ENCODE measurements at places on chromosomes 6 and 20. TPM values are rescaled to one million over a fixed set of nuclear protein-coding genes. Genes with fewer than 3 reads are reported as not detected.

- no peak for DNase-seq
These were observed 59.9 kb upstream of the TINAG start for GRCh38 chr6:54248319-54248718.

Gene CRISP3
- not detected for polyA plus RNA-seq

GRCh38 chr20:49281059-49281912, 3.4 kb upstream of the ZNFX1 start:
- DNase-seq, result no peak

Gene SAMD10
- polyA plus RNA-seq, result 11.0 TPM

DNA sequence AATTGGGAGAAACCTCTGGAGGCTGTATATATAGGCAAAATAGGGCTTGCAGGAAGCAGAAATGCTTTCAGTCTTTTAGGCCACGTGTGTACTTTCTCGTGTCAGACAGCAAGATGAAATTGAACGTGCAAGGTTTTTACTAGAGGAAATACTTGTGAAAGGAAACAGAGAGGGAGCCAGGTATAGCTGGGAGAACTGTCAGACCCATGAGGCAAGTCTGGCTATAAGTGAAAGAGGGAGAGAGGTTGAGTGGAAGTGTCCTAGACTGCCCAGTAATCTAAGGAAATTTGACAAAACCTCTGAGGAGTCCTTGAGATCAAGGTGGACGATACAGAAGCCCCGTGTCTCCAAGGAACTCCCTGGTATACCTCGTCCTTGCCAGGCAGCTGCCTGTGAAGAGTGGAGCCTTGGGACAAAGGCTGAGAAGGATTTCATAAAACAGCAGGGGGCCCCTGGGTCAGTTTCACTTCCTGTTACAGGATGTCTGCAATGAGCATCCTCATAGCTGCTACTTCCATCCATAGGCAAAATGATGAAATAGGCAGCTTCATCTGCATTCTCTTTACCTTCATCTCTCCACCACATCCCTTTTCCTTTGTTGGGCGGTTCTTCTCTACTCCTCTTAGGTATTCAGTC, 114.4 kb upstream of the MAP3K7 start:
- peak; percentile 4 for DNase-seq

GRCh38 chr6:167115054-167115453, 7.8 kb upstream of the CCR6 start:
- DNase-seq, result peak; percentile 62

DNA sequence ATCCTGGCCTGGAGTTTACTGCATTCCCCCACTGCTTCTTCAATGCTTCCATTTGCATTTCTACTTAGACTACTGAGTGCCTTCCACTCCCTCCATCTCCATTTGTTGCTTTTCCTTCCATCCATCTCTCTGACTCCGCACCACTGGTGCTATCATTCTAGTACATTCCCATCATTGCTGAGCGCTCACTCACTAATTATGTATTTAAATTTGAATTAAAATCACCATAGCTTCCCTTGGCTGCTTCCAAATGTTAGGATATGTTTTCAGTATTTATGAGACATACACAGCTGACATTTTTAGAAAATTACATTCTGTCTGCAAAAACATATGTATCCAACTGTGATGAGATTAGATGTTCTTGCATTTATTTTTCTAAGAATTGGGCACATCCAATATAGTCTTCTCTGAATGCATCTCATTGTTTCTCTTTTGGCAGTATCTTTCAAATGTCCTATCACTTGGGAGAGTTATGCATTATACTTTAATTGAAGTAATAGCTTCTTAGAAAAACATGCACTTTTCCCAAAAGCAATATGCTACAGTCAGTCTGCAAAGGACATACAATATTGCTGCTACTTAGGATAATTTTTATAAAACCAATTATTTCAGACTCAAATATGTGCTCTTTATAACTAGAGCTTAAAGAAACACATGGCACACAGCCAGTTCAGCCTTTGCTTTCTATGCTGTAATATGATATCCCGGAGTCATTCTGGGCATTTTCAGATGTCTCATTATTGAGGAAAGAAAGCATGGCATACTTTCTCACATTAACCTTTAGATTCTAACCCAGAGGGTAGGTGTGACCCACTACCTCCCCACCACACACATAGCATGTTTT, 12.1 kb upstream of the COL21A1 start:
- DNase-seq, result no peak

DNA sequence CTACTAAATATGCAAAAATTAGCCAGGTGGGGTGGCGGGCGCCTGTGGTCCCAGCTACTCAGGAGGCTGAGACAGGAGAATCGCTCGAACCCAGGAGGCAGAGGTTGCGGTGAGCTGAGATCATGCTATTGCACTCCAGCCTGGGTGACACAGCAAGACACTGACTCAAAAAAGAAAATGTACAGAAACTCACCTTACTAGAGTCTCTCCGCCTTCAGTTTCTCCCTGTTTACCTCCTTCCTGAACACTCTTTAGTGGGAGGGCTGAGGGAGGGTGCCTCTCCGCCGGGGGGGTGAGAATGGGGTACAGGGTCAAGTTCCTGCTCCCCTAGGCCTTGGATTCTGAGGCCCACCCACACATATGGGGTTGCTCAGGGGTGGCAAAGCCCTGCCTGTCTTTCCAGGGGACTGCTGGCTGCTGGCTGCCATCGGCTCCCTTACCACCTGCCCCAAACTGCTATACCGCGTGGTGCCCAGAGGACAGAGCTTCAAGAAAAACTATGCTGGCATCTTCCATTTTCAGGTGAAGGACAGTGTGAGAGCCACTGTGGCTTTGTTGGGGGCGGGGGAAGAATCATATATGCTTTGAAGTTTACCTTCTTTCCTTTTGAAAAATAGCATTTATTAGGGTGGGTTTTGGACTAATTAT, 13.4 kb downstream of the CAPN11 start:
- DNase-seq, result no peak

- no peak for DNase-seq
These were observed 24.1 kb upstream of the MBOAT1 start for GRCh38 chr6:20236344-20236743.

Gene EEF1A2
- polyA plus RNA-seq, result 9.2 TPM

- no peak for DNase-seq
These were observed 53.7 kb upstream of the LYRM2 start for GRCh38 chr6:89692256-89692655.

Gene DYNLT2
- polyA plus RNA-seq, result 0.81 TPM

GRCh38 chr20:3543901-3544507, 73.2 kb downstream of the ATRN start:
- DNase-seq, result no peak

Gene AKAP7
- polyA plus RNA-seq, result 0.75 TPM

DNA sequence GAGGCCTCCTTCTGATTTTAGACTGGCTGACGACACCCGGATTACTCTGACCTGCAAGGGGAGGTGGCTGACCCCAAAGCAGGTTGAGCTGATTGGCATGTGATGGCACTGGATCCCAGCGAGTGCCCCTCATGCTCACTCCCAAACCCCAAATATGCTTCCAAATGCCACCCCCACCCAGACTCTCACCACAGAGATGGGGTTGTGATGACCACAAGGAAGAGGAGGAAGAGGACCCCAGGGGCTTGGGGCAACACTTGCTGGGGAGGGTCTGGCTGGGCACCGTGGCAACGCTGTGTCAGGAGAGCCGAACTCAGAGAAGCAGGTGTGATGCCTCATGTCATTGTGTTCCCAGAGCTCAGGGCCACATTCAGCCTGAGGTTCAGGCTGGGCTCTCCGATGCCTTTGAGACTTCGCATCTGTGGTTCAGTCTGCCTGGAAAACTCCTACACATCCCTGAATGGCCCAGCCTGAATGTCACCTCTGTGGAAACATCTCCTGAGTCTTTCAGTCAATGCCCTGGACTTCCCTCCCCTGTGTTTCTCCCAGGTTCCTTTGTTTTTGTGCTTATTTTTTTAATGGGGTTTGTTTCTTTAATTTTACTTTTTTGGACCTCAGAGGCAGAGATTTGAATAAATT, 169.1 kb upstream of the PMEPA1 start:
- DNase-seq, result no peak

GRCh38 chr6:3351829-3352524, 93.2 kb downstream of the PSMG4 start:
- no peak for DNase-seq

DNA sequence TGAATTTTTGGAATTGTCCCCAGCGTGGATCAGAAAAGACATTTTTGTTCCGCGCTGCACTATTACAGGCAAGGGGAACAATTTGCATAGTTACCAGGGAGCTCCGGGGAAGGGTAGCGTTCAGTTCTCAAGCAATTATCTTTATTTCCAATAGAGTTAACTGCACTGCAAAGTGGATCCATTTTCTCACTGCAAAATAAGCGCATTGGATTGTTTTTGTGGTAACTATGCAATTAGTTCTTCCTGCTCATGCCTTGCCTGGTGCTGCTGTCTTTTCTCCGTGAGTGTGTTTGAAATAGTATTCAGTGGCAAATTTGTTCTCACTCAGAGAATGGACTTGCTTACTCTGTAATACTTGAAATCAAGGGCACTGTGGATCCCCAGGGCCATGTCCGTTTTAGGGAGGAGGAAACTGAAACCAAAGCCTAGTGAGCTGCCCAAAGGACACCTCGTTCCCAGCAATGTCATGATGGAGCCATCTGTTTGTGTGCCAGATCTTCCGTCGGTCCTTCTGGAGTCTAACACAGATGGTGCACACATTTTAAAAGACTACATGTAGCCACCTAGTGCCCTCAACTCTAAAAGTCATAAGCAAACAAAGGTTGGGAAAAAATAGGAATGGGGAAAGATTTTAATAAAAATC, 7.4 kb upstream of the PCK1 start:
- DNase-seq, result no peak

Gene PNLDC1
- polyA plus RNA-seq, result not detected

Gene NNAT
- 6.7 TPM for polyA plus RNA-seq

- no peak for DNase-seq
These were observed 27.0 kb downstream of the PNLDC1 start for GRCh38 chr6:159826968-159827647.

GRCh38 chr6:35411066-35411465, 41.1 kb upstream of the FANCE start:
- no peak for DNase-seq

DNA sequence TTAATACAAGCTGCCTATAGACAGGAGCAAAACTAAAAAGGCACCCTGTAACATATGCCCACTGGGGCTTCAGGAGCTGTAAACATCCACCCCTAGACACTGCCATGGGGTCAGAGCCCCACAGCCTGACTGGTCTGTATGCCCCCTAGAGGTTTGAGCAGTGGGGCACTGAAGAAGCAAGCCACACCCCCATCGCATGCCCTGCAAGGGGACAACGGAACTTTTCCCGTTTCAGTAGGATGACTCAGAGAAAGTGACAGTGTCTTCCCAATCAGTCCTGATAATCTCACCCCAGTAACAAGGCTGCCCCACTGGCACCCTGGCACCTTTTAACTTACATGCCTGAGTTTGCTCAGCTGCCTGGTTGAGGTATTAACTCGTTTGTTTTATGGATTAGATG, 35.9 kb downstream of the BEND3 start:
- DNase-seq, result no peak

DNA sequence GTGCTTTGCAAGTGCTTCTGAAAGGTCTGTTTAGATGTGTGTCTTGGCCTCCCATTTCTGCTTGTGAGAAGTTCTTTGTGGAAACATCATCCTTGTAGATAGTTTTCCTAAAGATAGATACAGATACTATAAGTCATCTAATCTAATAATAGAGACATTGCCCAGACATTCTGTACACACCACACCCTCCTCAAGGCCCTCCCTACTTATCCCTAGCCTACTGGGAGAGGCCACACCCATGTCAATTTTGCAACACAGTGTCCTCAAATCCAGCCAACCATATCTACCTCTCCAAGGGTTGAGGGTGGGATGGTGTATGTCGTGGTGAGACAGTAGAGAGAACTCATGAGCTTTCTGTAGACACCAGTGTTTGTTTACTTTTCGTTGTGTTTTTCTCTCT, 6.2 kb downstream of the KDM1B start:
- DNase-seq, result no peak

Gene PDE10A
- 0.43 TPM for polyA plus RNA-seq

- no peak for DNase-seq
These were observed 7.5 kb downstream of the SNX5 start for GRCh38 chr20:17960927-17961586.

GRCh38 chr20:56783826-56784225, 154.7 kb downstream of the TFAP2C start:
- DNase-seq, result no peak

DNA sequence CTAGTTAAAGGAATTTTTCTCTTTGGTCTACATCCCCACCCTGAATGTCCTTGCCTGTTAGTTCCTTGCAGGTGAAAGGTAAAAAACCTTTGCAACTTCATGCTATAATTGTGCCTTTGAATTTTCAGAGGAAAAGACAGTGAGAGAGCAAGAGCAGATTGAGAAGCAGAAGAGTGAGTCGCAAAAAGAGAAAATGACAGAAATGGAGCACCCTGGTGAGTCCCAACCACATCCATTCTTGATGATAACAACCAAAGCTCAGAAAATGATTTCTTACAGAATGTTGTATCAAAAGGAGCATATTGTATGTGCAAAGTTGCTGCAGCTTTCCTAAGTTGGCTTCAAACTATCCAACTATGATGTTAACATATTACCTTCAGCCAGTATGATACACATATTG, 165.2 kb upstream of the CENPW start:
- no peak for DNase-seq

- no peak for DNase-seq
These were observed 479.6 kb upstream of the CHD6 start for GRCh38 chr20:42097741-42098140.

DNA sequence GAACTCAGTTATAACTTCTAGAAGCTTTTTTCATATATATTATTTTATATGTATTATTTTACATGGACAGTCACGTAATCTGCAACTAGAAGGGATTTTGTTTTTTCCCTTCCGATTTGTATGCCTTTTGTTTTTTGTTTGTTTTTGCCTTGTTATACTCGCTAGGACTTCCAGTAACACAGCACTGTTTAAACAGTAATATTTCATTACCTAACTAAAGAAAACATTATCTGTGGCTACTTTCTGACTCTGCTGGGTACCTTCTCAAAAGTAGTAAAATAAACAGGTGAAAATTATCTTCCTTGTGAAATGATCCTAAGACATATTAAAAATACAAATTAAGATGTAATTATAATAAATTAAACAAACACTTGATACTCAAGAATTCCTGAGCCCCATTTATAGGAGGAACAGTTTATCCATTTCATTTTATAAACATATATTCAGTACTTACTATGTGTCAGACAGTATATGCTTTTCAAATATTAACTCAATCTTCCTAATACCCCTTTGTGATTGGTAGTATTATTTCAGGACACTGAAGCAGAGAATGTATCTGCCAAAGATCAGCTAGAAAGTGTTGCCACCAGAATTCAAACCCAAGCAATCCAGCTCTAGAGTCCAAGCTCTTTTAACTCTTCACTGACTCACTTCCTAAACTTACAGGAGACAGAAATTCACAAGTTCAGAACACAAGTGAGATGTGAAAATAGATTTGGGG, 65.3 kb downstream of the MAP3K5 start:
- DNase-seq, result no peak

GRCh38 chr6:37788259-37788658, 31.3 kb upstream of the ZFAND3 start:
- no peak for DNase-seq

- DNase-seq, result peak; percentile 45
These were observed 354.1 kb upstream of the MAP3K7 start for GRCh38 chr6:90940812-90941481.

- DNase-seq, result no peak
These were observed 27.6 kb upstream of the LY86 start for GRCh38 chr6:6560909-6561308.

- no peak for DNase-seq
These were observed 367.3 kb upstream of the EPHA7 start for GRCh38 chr6:93786474-93787330.
